WTC11 (cell line): ENCODE measurements at places on chromosomes 5 and 9. TPM values are rescaled to one million over a fixed set of nuclear protein-coding genes. Genes with fewer than 3 reads are reported as not detected.

DNA sequence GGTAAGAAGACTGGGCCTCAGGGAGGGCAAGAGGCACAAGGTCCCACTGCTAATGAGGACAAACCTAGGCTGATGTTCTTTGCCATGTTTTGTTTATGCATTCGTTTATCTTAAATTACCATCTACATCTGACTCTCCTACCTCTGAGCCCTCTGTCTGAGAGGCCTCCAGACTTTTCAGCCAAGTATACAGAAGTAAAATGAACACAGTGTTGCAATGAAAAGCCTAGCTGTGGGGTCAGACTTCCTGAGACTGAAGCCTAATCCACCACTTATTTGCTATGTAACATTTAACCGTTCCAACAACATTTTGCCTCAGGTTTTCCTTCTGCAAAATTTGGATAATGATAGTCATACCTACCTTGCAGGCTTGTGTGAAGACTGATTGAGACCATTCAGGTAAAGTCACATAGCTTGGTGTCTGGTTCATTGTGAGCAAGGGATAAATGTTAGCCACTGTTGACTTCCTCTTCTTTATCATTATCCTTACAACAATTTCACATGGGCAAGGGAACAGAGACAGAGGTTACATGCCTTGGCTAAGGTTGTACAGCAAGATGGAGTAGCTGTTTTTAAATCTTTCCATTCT, 374.9 kb upstream of the CLINT1 start:
- no peak for DNase-seq

Gene ADAMTS12
- total RNA-seq: 10.2 to 13.5 TPM (median 11.5 TPM) in 3 replicates

- DNase-seq: no peak
Measured at GRCh38 chr5:135543001-135543484, 7.3 kb upstream of the NEUROG1 start.

DNA sequence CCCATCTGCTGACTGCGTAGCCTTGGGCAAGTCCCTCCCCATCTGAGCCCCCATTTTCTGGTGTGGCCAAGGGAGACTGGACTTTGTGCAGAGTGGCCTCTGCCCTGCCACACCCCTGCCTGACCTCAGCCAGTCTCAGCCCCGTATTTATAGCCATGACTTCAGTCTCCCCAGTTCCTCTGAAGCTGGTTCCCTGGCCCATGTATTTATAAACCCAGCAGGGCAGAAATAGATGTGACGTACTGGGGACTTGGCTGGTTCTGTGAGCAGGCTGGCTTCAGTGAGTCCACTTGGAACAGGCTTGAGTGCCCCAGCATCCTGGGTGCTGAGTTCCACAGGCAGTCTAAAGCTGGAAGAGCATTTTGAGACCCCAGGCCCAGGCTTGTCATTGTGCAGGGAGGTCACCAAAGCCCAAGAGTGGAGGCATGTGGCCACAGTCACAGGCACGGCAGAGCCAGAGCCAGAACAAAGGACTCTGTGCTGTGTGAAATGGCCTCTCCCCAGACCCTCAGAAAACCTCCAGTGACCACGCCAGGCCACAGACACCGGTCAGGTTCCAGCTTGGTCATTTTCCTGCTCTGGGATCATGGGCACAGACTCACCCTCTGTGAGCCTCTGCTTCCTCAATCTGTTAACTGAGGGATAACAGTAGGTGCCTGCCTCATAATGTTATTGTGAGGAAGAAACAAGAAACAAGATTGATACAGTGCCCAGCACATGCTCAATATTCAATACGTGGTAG, 30.4 kb upstream of the SYNPO start:
- no peak for DNase-seq

Gene CRHBP
- not detected in 3 replicates for total RNA-seq

- DNase-seq: peak; percentile 93
Measured at GRCh38 chr5:37370864-37371726, at the start of gene NUP155. Gene NUP155, minus strand, starts transcription at chr5:37371106. Its CDS starts 129 bp downstream, at chr5:37370977.

GRCh38 chr9:34459941-34460340, 1.3 kb downstream of the DNAI1 start:
- DNase-seq: no peak

- DNase-seq: no peak
Measured at GRCh38 chr5:82886911-82887310, 190.3 kb downstream of the TMEM167A start.
